AG09319 (cell line): ENCODE measurements at places on chromosomes 16 and 17.

DNA sequence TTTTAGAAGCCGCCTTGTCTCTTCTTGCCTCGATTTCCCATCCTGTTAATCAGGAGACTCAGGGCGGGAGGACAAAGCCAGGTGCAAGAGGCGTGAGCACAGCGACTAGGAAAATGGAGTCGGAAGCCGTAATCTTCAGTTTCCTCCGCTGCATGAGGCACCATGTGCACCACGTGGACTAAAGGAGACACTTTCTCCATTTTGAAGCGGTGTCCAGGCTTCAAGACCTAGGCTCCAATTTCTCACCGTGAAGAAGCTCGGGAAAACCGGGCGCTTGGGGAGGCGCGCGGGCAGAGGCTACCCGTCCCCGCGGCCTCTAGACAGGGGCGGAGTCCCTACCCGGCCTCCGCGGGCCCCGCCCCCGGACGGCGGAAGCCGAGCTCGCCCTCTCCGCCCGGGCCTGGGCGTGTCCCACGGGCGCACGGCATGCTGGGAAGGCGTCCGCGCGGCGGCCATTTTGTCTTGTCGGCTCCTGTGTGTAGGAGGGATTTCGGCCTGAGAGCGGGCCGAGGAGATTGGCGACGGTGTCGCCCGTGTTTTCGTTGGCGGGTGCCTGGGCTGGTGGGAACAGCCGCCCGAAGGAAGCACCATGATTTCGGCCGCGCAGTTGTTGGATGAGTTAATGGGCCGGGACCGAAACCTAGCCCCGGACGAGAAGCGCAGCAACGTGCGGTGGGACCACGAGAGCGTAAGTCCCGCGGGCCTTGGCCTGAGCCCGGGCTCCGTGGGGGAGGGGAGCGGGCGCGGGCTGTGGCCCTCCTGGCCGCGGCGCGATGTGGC, at the start of gene LUC7L3:
TSS of gene LUC7L3 (plus strand) at position 460 of the 780 bp plus-strand sequence. CDS start at position 590, 130 bp downstream.
- DNase-seq: peak; percentile 83

DNA sequence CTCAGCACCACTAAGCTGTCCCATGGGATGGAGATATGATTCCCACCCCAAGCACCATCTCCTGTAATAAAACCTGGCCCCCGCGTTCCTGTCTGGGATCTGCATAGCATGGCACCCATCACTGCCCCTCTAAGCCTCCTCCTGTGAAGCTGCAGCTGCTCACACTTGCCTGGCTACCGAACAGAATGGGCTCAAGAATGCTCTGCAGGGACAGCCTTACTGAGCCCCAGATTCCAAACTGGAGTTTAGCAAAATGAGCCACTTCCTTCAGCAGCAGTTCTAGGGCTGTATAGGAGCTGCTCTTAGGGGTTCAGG, 256.1 kb downstream of the CPPED1 start:
- no peak for DNase-seq

DNA sequence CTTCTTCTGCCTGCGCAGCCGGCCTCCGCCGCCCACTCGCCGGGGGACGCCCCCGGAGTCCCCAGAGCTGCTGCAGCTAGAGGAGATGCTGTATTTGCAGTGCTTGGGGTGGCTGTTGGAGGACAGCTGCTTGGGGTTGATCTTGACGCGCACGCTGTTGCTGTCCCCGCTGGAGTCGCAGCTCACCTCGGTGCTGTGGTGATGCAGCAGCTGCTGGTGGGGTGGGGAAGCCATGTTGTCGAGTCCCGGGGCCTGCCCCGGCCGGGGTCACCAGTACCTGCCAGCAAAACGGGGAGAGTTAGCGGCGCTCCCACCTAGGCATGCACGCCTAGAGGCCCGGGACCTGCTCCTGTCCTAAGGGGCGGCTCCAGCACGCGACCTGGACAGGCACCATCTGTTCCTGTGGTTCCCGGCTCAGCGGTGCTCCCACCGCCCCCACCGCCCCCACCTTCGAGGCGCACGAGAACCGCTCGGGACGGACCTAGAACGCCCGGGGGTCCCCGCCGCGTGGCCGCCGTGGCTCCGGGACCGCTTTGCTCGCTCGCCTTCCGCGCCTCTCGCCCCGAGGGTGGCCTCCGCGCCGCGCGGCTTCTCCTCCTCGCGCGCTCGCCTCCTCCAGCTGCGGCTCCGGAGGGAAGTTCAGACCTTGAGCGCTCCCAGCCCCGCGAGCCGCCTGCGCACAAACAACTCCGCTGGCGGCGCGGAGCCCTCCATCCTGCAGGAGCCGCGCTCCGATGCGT, 863 bp downstream of the ADCY9 start:
- no peak for DNase-seq

DNA sequence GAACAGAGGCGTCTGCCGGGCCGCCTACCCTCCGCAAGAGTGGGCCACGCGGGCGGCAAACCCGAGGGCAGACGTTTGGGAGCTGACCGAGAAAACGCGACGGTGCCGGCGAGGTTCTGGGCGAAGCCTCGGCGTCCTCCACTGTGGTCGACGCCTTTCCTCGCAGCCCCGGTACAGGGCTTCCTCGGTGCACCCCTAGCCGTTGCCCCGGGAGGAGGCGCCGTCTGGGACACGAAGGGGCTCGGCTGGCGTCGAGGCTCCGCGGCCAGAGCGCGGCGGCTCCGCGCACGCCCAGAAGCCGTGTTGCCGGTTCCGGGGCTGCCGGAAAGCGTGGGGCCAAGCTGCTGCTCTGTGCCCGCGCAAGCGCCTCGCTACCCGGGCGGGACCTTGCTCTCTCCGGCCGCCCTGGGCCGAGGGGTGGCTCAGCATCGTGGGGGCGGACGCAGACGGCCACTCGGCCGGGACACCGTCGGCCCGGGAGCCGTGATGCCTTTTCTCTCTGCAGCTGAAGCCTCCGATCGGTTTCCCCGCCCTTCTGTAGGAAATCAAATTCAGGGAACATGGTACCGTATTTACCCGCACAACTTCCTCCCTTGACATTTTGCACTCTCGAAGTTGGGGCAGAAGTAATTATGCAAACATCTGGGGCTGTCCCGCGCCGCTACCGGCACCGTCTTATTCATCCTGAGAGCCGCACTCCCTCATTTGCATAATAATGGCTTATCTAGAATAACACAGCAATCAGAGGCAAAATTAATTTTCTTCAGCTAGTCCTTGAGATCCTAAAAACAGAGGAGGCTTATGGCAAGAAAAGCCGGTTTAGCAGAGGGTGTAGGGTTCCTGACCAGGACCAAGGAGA, 7.3 kb upstream of the CBX8 start:
- no peak for DNase-seq

DNA sequence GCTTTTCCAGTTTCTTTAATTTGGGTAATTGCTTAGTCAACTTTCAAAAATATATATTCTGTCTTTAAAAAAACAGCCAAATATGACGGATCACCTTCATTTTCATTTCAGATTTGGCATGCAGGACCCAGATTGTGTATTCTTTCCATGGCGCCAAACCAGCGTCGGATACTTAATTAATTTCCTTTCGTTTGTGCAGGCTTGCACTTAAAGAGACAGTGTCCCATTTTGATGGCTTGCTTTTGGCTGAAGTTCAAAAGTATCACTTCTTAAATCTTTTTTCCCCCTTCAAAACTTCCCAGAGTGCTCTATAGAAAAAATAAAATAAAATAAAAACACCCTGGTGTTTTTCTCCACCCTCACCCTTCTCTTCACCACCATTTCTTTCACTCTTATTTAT, 394.5 kb upstream of the SOX9 start:
- DNase-seq: no peak

DNA sequence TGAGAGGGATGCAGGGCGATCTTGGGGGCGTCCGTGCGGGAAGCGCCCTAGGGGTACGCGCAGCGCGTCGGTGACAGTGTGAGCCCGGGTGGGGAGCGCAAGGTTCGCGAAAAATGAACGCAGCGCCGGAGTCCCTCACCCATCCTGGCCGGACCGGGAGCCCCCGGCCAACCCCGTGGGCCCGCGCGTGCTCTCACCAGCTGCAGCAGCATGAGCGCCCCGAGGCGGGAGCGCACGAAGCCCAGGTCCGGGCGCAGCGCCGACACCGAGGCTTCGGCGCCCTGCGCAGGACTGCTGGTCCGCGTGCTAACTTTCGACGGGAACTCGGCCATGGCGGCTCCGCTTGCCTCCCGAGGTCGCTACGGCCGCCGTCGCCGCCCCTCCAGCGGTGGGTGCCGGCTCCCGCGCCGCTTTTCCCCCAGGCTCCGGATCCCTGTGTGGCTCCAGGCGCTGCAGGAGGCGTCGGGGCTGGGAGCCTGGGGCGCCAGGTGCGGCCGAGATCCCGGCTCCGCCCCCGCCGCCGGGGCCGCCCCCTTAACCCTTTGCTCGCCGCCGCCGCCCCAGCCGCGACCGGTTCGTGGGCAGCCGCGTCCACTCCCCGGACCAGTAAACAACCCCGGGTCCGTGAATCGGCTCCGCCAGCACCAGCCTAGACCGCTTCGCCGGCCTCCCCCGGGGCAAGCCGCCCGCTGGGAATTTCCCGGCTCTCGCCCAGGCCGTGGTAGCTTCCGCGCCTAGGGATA, at the start of gene PLLP:
TSS of gene PLLP (minus strand) at position 464 of the 743 bp plus-strand sequence. CDS start at position 332, 132 bp downstream.
- DNase-seq: no peak

DNA sequence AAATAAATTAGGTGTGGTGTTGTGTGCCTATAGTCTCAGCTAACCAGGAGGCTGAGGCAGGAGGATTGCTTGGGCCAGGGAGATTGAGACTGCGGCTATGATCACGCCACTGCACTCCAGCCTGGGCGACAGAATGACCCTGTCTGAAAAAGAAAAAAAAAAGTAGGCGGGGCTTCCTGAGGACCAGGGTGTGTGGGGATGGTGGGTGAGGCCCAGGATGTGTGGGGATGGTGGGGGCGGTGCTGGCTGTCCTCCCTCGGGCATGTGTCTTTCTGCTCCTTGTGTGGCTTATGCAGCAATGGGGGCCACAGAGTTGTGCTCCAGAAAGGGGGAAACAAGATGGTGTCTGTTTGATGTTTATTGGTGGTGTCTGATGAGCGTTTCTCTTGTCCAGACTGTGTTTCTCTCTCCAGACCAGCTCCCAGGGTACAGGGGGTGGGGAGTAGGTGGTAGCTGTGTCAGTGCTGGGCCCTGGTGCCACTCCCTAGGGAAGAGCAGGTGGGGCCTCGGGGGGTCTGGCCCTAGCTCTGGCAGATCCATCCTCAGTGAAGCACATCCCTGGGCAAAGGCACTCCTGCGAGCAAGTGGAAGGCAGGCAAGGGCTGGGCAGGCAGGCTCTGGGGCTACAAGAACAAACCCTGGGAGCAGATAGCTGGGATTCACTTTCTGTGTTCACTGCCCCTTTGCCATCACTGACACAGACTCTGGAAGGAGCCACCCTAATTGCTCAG, 2.3 kb downstream of the LCAT start:
- DNase-seq: no peak

- DNase-seq: no peak
Observed at GRCh38 chr17:78364436-78365281, 4.8 kb upstream of the SOCS3 start.
